ENCODE measurements at places on chromosomes 12 and 14.

DNA sequence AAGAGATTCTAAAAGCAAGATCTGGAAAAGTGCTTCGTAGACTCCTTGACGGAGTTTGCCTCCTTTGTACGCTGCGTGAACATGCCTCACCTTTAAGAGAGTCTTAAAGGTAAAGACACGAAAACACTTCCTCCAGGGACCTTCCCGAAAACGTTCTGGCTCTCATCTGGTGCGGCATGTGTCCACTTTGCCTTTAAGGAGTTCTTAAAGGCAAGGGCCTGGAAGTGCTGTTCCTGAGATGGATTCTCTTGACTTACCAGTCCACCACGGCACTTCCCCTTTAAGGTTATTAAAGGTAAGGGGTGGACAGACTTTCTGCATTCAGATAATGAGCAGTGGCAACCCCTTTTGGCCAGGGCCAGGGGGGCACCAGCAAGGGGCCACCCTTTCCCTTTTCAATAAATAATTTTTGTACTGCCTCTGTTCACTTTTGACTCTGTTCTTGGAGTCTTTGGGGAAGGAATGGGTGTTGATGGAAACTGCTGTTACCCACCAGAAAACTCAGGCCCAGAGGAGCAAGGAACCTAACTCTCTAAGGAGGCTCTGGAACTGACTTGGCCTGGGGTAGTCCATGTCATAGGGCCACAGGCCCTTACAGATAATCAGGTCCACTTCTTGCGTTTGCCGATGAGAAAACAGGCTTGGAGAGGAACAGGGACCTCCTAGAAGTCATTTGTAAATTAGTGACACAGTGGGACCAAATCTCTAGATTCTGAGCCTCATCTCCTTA is 4.4 kb downstream of the REM2 start:
- DNase-seq = no peak

- DNase-seq = no peak
Measured at GRCh38 chr14:100602621-100603230, 15.5 kb upstream of the BEGAIN start.

DNA sequence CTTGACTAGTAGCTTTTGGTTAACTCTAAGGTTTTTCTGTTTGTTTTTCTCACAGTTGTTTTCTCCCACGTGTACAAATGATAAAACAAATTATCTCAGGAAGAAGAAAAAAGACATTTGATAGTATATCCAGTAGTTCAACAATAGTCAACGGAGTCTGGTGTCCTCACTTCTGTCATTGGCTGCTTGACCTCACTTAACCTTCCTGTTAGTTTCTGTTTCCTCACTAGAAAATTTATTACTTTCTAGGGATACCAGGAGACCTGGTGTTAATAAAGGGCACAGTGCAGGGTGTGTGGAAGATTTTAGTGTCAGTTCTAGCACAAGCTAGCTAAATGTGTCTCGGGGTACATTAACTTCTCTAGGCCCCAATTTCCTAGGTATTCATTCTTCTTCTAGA is 116.0 kb downstream of the PRKCH start:
- no peak for DNase-seq

DNA sequence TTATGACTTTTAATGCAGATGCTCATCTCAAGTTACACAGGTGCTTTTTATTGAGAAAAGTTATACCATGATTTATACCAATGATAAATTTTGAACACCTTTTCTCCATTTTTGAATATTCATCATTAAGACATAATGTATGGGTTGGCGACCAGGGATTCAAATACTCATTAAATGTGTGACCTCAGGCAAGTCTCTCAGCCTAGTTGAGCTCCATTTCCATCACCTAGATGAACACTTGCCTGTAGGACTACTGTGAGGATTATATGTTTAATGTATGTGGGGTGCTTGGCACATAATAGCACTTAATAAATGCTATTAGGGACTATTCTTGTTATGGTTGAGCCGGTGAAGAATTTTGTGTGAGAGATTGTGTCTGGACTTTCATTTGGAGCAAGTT is 228.6 kb downstream of the CHST11 start:
- no peak for DNase-seq

Measured in activated CD8-positive, alpha-beta memory T cell treated with anti-CD3 and anti-CD28 coated beads for 48 hours (primary cell).